Urinary bladder (tissue), 4 donors: ENCODE measurements at places on chromosomes 13 and 19. TPM values are rescaled to one million over a fixed set of nuclear protein-coding genes. Genes with fewer than 3 reads are reported as not detected.

- no peak for DNase-seq
Measured at GRCh38 chr19:49818649-49819370, 721 bp downstream of the MED25 start.

DNA sequence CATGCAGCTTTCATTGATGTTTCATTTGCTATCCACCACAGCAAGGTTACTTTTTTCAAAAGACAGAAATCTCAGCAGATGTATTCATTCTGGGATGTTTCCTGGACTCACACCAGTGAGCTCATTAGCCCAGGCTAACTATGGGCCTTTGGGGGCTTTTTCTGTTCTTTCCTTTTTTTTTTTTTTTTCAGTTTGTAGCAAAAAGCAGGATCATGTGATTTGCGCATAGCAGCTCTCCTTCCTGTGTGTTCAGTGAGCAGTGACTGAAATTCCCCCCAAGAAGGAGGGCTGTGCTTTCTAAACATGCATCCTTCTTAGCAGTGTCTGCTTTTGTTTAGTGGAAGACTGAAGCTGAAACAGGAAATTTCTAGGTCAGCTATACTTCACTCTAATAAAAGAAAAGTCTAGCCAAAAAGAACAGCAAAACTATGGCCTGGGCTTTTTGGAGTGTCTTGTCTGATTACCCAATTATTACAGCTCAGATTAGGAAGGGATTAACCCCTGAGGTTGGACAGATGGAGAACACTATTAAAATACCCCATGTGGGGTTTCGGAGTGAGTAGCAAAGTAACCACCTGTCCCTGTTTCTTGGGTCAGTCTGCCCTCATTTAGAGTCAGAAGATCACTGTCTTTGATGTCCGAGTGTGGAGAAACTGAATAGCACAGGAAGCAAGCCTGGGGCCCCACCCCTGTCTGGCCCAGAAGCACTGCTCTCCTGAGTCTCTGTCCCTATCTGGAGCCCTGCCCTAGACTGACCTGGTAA, 8.9 kb upstream of the AMER2 start:
- DNase-seq = no peak

- DNase-seq = no peak
Measured at GRCh38 chr19:43639519-43640423, at the start of gene CADM4. Gene CADM4 (minus strand): TSS chr19:43639850. CDS start chr19:43639790, 60 bp downstream.

DNA sequence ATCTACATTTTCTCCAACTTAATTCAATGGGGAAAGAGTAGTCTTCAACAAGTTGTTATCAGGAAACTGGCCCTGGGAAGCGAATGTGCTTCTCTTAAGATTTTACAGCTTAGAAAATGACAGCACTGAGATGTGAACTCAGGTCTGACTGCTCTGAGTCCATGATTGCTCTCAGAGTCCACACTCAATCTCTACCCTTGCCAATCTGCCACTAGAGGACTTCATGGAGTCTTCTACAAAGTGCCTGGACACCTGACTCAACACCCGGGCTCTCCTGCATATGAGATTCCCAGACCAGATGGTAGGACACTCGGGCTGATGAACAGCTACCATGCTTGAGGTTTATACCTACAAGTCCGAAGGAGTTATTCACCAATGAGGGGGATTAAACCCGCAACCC, 74.8 kb downstream of the ABCC4 start:
- DNase-seq = no peak

DNA sequence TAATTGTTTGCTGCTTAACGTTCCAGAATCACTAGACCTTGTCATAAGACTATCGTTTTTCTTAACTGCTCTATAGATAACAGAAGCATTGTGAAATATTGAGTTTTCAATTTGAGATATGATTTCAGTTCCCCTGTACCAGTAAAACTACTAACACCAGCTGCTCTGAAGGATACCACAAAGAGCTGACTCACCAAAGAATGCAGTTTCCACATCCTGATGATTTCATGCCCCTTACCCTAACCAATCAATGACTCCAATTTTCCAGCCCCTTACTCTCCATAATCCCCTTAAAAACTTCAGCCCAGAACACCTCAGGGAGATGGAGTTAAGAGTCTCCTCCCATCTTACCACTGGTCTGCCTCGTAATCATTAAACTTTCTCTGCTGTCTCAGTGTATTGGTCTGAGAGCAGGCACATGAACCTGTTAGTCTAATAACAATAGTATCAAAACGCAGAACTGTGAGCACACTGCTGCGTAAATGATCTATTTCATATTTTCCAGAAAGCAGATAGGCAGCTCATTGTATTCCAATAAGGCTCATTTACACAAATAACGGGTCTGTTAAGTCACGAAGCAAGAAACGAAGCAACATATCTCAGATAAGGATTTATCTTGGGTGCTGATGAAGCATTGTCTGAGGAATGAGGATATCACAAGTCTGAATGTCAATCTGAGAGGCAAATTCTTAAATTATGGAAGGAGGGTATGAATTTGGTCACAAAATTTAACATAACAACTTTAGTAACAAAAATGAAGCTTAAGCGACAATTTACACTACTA, 14.1 kb upstream of the CCNA1 start:
- no peak for DNase-seq

DNA sequence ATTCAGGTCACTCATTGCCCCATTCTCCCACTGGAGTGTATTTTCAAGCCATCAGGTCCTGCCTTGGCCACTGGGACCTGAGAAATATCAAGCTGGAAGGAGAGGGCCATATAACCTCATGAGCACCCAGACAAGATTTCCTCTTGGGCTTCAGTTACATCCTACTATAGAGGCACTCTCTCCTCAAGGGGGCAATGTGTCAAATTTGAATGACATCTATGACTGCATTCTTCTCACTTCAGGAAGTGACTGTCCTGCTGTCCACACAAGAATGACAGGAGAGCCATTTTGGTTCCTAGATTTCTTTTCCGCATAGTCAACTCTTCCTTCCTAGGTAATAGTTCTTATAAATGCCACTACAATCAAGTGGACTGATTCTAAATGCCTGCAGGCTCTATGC, 416.2 kb downstream of the DIAPH3 start:
- no peak for DNase-seq

GRCh38 chr13:111927181-111927540, 139.8 kb upstream of the SOX1 start:
- no peak for DNase-seq

DNA sequence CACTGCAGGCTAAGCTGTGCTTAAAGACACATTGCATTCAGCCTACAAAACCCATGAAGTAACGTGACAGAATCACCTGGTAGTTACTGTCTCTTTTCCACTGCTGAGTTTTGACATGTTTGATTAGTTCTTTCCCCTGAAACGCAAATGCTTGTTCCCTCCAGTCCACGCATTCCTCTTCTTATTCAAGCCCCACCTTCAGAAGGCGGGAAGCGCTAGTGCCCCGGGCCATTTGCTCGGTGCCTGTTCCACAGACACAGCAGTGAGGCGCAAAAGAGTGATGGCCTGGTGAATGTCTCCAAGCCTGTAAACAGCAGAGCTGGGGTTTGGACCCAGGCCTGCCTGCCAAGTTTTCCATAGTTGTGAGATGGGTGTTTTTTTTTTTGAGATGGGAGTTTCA, 10.9 kb downstream of the ACP4 start:
- DNase-seq = no peak

- DNase-seq = no peak
Measured at GRCh38 chr19:32189956-32190706, 155.3 kb upstream of the ZNF507 start.

- no peak for DNase-seq
Measured at GRCh38 chr19:17686592-17687024, 1.5 kb downstream of the UNC13A start.

DNA sequence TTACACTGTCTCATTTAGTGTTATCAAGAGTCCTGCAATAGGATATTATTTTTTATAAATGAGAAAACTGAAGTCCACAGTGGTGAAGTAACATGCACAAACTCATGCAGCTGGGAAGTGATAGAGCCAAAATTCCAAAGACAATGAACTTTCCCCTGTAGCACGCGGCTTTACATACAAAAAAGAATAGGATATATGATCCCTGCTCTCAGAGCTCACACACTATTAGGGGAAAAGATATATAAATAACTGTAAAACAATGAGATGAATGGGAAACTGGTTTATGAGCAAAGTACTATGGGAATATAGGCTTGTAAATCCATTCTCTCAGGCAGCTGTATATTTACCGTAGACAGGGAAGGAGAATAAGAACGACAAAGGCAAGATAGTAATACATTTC, 39.7 kb downstream of the THSD1 start:
- no peak for DNase-seq

- DNase-seq = no peak
Measured at GRCh38 chr13:36787181-36787580, 31.8 kb upstream of the RFXAP start.

DNA sequence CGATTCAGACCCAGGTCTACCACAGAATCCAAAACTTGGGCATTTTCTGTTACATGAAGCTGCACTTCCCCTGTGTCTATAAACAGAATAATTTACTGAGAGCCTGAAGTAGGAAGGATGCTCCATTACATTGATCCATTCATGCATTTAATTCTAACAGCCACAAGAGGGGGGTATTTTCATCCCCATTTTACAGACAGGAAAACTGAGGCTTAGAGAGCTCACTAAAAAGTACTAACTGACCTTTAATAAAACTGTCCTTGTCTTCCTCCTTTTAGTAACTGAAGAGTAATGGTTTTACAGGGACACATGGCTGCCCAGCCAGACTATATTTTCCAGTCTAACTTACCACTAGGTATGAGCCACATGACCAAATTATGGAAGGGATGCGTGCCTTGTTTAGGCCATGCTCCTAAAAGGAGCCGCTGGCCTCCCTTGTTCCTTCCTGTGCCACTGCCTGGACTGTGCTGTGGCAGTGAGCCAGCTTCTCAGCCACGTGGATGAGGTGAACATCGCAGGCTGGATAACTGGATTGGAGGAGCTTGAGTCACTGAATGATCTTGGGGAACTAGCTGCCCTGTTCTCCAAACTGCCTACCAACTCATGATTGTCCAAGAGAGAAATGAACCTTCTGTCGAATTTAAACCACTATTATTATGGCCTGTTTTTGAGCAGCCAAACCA, 108.3 kb downstream of the DOCK9 start:
- DNase-seq = no peak

DNA sequence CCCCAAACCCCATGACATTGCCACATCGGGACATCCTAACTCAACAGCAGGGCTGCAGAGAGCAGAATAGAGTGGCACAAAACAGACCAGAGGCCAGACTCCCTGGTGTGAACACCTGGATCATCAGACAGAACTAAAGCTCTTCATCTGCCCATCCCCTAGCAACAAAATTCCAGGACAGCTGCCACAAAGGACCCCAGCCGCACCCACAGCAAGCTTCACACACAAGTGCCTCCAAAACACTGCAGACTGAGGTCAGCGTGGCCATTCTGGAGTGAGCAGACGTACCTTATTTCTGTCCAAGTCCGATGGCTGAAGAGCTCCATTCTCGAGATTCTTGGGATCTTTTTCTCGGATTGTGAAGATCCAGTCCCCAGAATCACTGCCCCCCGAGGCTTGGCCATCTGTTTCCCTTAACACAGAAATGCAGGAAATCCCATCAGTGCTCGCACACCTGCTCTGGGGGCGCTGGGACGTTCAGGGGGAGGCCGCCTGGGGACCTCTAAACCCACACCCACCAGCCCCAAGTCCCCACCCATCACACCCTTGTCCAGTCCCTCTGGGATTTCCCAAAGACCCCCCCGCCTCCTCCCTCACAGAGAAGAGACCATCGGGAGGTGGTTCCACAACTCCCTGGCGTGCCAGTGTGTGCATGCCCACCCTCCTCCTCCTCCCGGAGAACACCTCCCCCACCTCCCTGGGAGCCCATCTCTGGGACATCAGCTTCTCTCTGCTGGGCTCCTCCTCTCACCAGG, 115.2 kb downstream of the STK24 start:
- DNase-seq = no peak

GRCh38 chr19:18205200-18205892, 1.5 kb upstream of the RAB3A start:
- peak; percentile 67 for DNase-seq

GRCh38 chr13:40228496-40228895, 437.9 kb downstream of the FOXO1 start:
- DNase-seq = no peak

DNA sequence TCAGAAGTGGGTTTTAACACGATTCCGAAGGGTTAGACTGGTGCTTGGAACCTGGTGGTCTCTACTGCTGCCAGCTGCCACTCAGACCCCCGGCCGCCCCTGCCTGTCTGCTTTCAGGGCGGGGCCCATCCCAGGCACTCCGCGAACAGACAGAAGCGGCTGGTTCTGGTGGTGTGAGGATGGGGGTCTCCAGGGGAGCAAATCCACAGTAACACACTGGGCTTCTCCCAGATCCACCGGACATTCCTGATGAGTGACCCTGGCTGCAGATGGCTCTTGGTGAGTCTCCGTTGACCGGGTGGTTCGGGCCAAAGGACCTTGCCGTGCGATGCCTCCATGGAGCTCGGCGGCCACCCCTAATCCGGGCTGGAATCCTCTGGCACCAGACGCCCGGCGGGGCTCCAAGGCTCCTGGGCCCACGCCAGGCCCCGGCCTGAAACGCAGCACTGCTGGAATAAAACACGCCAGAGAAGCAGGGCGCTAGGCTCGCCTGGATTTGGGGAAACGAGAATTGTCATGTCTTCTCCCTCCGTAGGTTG, 2.1 kb upstream of the PTBP1 start:
- no peak for DNase-seq

- DNase-seq = no peak
Measured at GRCh38 chr13:110187641-110188161, 119.3 kb downstream of the COL4A1 start.

GRCh38 chr19:39996218-39996810, 546 bp upstream of the ZNF546 start:
- peak; percentile 21 for DNase-seq

Gene RFPL4A
- 0.58 TPM for total RNA-seq

Gene PSG2
- not detected for total RNA-seq

Gene POU2F2
- 0.95 TPM for total RNA-seq

Gene APOC1
- 3.5 TPM for total RNA-seq

Gene SPART
- total RNA-seq = 124 TPM

Gene ZSCAN4
- not detected for total RNA-seq

Gene SYMPK
- 22.5 TPM for total RNA-seq

Gene DDX49
- 22.2 TPM for total RNA-seq
